ENCODE measurements at places on chromosomes 5 and 9. TPM values are rescaled to one million over a fixed set of nuclear protein-coding genes. Genes with fewer than 3 reads are reported as not detected.

TRIM36 gene
- 23.5 TPM for total RNA-seq

REEP2 gene
- total RNA-seq, result 14.3 TPM

COL15A1 gene
- 86.3 TPM for total RNA-seq

TSSK1B gene
- total RNA-seq, result 0.17 TPM

NUDT12 gene
- total RNA-seq, result 19.9 TPM

BNC2 gene
- 3.8 TPM for total RNA-seq

SLC6A18 gene
- not detected for total RNA-seq

CD14 gene
- total RNA-seq, result 276 TPM

C7 gene
- total RNA-seq, result 1,146 TPM

HSPB3 gene
- not detected for total RNA-seq

SH3GL2 gene
- total RNA-seq, result not detected

SGCD gene
- total RNA-seq, result 15.4 TPM

FAM81B gene
- total RNA-seq, result 0.17 TPM

PKD2L2 gene
- total RNA-seq, result 0.50 TPM

GRXCR2 gene
- not detected for total RNA-seq

MARCHF6 gene
- total RNA-seq, result 146 TPM

PDE6A gene
- 0.57 TPM for total RNA-seq

SV2C gene
- not detected for total RNA-seq

ENTPD2 gene
- total RNA-seq, result 0.44 TPM

STC2 gene
- 0.88 TPM for total RNA-seq

IFNA16 gene
- total RNA-seq, result not detected

MYOT gene
- 0.39 TPM for total RNA-seq

ENG gene
- total RNA-seq, result 185 TPM

SHOC1 gene
- 3.7 TPM for total RNA-seq

GFI1B gene
- not detected for total RNA-seq

CCIN gene
- total RNA-seq, result 0.35 TPM

DNAI1 gene
- total RNA-seq, result not detected

GABRA1 gene
- not detected for total RNA-seq

GRM6 gene
- total RNA-seq, result not detected

ECM2 gene
- total RNA-seq, result 3.9 TPM

TXNDC8 gene
- not detected for total RNA-seq

KCNN2 gene
- total RNA-seq, result 29.7 TPM

TYRP1 gene
- total RNA-seq, result 0.12 TPM

CDX1 gene
- not detected for total RNA-seq

MOCS2 gene
- total RNA-seq, result 95.4 TPM

PPWD1 gene
- 50.3 TPM for total RNA-seq

OMD gene
- 0.72 TPM for total RNA-seq

AJM1 gene
- total RNA-seq, result 1.0 TPM

IL13 gene
- not detected for total RNA-seq

FOXE1 gene
- total RNA-seq, result not detected

FAM153A gene
- 14.2 TPM for total RNA-seq

ITGA2 gene
- total RNA-seq, result 6.2 TPM

TOR1A gene
- total RNA-seq, result 40.1 TPM

PLAC8L1 gene
- not detected for total RNA-seq

RASGRF2 gene
- total RNA-seq, result 2.3 TPM

MUSK gene
- total RNA-seq, result 0.96 TPM

DEPDC1B gene
- 0.61 TPM for total RNA-seq

FNIP1 gene
- total RNA-seq, result 52.6 TPM

POMT1 gene
- 47.5 TPM for total RNA-seq

FBP2 gene
- 0.58 TPM for total RNA-seq

ZBTB34 gene
- 6.7 TPM for total RNA-seq

MTAP gene
- total RNA-seq, result 31.9 TPM
